NCI-H1105 treated with DMSO at 0.1 percent for 48 hours (cell line): ENCODE measurements at places on chromosomes 5 and 9.

DNA sequence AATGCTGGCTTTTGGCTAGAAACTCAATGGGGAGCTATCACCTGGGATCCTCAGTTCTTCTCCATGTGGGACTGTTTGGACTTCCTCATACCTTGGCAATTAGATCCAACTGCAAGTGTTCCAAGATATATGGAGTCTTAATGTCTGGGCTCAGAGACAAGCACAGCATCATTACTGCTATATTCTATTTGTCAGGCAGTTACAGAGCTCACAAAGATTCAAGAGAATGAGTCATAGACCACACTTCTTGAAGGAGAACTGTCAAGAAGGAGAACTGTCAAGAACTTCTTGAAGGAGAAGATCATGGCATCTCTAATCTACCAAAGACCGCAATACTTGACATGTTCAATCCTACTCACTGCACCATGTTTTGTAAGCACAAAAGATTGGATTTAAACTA is 106.8 kb upstream of the NREP start:
- DNase-seq = no peak

GRCh38 chr5:126998895-126999570 is 31.3 kb downstream of the MARCHF3 start:
- no peak for DNase-seq

DNA sequence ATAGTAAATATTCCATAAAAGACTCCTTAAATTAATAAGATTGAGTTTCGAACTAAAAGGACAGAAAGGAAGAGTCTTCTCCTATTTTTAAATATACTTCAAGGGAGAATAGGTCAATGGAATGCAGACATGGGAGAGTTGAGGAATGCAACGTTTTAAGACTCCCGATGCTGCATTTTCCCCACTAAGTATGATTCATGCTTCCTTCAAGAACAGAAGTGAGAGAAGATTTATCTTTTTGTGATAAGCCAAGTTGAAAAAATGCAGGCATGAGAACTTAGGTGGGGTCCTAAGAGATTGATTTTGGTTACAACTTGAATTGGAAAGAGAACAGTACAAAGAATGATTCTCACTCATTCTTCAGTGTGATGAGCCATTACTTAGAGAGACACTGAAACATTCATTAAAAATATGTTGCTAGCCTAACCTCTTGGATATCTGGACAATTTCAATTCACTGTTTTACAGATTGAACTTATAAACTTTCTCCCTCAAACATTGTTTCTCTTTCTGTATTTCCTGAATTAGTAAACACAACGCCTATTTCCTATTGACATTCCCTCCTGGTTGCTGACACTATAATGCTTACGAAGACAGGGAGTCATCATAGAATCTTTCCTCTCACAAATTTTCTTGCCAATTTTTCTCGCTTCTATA is 1666.1 kb upstream of the WWC1 start:
- DNase-seq = no peak

GRCh38 chr9:136394312-136395019 is 5.5 kb downstream of the SNAPC4 start:
- no peak for DNase-seq

DNA sequence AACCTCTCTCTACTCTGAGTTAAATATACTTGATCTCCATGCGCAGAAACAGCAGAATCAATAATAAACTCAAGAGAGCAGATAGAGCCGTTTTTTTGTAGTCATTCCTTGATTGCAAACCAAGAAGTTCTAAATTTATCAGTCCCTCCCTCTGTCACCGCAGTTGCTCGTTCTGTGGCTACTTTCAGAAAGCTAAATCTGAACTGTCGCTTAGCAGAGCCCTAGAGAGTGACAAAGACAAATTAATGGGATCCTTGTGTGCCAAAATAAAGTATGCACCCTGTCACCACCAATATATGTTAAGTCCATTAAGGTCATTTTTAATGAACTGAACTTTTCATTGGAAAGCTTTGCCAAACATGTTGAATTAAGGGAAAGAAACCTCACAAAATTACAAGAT is 218.3 kb downstream of the ADAMTSL1 start:
- no peak for DNase-seq
